Muscle of arm (tissue), 14 donors: ENCODE measurements at places on chromosomes 1 and 21.

DNA sequence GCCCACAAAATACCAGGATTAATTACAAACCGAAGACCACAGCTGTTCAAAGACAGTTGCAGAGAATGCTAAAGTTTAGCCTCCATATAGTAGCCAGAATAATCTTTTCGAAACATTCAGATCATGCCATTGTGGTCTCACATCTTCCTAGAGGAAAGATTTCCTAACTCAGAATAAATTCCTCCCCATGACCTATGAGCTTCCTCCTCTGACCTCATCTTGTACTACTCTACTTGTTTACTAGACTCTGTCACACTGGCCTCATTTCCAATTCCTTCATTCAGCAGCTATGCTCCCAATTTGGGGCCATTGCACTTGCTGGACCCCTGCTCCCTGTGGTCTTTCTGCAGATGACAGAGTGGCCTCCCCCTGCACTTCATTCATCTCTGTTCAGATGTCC is 71.8 kb upstream of the LRRC53 start:
- no peak for DNase-seq

- no peak for DNase-seq
Observed at GRCh38 chr1:183877053-183877720, 72.3 kb downstream of the RGL1 start.

DNA sequence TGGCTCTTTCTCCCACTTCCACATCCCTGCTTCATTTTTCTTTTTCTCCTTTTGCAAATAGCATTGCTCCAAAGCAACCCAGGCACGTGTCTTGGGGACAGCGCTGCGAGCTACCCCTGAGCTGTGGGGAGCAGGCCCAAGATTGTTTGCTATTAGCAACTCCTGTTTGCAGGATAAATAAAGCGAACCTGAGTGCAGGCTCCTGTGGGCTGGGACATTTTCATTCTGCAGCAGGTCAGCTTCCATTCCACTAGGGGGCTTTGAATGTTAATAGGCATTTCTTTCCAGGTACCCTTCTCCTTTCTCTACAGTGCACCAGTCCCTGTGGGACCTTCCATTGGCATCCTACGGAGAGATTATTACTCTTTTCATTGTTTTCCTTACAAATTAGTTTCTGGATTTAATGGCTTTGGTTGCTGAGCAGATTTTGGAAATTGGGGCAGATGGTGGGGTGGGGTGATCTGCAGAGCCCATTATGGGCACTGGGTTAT is 54.0 kb downstream of the OLFML3 start:
- no peak for DNase-seq

DNA sequence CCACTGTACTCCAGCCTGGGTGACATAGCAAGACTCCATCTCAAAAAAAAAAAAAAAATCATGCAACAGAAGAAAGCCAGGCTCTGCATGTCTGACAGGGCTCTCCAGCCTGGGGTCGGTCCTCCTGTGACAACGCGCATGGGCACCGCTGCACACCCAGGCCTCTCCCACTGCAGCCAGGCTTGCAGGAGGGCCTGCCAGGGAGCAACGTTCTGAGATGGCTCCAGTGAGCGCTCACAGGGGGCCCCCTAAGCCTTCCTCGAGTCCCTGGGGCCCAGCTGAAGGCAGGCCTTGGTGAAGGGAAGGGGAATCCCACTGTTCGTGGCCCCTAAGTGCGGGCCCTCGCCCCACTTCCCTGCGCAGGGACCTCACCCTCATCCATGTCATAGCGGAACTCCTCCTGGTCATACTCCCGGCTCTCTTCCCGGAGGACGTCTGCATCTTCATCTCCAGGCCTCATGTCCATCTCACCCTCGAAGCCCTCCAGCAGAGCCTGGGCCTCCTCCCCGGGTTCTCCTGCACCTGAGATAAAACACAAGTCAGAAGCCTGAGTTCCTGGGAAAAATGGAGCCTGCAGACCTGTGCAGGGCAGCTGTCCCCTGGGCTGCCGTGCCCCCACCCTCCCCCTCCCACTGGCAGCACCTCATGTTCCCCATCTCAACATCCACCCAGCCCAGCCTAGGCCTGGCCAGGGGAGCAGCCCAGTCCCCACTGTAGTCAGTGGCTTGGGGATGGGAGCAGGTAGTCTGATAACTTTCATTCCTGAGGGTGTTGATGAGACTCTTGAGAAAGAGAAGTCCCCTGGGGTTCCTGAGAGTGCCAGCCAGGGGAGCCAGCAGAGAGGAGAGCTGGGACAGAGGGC is 20.3 kb downstream of the RSPH1 start:
- no peak for DNase-seq

GRCh38 chr1:233509526-233509925 is 104.4 kb upstream of the KCNK1 start:
- no peak for DNase-seq
